Stimulated activated CD8-positive, alpha-beta memory T cell treated with anti-CD3 and anti-CD28 coated beads, Interleukin-15, amount 100 ng/mL, for 1 hour (primary cell): ENCODE measurements at places on chromosomes 2 and 18.

DNA sequence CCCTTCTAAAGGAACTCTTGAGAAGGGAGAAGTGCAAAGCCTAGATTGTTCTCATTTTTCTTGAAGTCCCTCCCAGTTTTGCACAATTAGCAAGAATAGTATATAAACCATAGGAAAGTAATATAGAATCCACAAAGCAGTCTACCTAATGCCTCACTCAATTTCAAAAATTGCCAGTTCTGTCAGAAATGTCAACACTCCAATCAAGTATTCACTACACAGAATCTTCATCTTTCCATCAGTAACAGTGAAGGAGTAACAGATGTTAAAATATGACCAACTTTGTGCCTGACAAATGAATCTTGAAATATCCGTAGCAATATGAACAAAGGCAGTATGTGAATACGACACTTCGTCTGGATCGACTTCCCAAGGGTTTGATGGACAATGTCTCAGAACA, 56.3 kb downstream of the RBMS1 start:
- DNase-seq, result no peak

GRCh38 chr2:32732912-32733472, 105.1 kb downstream of the TTC27 start:
- DNase-seq, result no peak

DNA sequence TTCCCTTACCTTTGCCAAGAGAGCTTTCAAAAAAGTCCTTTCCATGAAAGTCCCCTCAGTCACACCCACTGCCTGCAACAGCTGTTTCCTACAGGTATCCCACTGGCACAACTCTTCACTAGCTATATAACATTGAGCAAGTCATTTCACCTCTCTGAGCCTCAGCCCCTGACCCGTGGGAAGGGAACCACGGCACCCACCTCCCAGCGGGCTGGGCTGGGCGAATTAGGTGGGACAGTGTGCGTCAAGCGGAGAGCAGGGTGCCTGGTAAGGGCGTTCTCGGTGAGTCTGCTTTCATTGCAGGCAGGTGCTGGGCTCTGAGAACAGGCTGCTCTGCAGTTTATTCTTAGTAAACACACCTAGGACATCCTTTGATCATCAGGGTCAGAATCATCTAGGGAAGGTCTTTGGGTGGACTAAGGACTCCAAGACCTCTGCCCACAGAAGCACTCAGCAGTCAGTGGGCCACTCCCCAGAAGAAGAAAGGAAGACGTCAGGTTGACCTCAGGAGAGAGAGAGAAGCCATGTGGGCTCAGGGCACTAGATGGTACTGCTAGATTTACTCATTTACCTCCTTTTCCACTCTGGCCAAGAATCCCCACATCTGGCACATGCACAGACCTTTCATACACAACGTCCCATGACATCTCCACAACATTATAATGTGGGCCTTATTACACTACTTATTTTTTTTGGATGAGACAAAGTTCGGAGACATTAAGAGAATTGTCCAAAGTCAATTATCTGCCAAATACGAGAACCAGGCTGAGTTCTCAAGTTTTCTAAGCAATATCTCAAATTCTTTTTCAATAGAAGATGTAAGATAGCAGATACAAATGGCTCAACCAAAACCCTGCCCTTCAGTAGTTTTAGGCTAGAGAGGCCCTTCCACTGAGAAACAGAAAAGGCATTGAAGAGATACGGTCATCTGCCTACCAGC, 79.9 kb downstream of the GALNT14 start:
- no peak for DNase-seq

- DNase-seq, result no peak
Observed at GRCh38 chr2:178912416-178913048, 105.3 kb upstream of the TTN start.

GRCh38 chr2:101754618-101755017, 57.1 kb downstream of the MAP4K4 start:
- no peak for DNase-seq

- DNase-seq, result no peak
Observed at GRCh38 chr2:111984213-111984604, 70.9 kb upstream of the TMEM87B start.

DNA sequence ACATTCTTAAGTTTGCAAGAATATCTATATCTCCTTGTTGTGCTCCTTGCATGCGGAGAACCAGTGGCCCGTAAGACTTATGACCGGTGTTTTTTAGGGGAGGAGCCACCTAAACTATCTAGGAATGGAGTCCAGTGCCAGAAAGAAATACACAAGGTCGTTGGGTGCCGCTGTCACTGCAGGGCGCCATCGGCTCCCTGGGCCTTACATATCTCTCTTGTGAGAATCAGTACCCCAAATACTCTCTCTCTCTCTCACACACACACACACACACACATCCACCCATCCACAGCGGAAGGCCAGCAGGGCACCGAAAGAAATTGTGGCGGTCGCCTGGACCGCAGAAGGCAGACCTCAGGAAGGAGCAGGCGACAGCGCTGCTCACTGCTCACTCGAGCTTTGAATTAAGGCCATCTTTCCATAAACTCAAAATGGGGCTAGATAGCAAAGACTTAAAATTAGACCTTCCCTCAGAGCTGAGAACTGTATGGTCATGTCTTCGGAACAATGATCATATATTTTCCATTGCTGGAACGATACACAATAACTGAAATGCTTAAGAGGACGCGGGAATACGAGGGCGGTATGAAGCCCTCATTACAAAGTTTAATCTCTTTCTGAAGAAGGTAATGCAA, 10.4 kb downstream of the NR4A2 start:
- DNase-seq, result no peak

DNA sequence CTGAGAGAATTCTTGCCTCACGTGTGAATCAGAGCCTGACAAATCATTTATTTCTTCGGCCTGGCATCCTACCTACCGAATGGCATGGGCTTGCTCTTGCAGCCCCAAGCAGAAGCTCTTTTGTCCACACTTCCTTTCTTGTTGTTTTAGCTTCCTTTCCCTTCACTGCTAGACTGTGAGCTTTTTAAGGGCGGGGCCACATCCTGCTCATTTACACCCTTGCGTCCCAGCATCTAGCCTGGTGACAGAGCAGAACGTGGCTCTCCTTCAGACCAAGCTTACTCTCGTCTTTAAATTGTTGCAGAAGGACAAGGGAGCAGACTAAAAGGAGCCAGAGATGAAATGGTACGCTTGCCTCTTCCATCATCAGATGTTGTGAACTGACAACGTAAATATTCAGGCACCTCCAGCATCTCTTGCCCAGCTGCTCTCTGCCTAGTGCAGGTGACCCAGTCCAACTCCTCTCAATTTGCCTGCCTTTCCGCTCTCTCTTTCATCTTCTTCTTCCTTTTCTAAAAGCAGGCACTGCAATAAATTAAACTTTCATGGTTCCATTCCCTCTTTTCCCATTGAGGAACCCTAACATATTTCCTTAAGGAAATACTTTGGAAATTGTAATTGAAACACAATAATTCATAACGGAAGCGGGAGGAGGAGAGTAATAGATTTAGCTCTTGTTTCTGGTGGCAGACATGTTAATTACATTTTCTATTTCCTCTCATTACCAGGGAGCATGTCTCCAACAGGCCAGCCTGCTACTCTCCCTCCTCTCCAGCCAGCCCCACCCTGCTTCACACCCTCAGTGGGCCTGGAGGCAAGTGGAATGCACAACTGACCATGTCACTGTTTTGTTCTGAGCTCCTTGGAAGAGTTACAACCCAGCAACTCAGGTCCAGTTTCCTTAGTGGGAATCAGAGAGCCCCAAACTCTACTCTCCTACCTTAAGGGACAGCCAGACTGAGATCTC, 228.1 kb upstream of the TRIB2 start:
- no peak for DNase-seq

- DNase-seq, result peak; percentile 56
Observed at GRCh38 chr2:11129598-11130449, 25.4 kb upstream of the SLC66A3 start.

DNA sequence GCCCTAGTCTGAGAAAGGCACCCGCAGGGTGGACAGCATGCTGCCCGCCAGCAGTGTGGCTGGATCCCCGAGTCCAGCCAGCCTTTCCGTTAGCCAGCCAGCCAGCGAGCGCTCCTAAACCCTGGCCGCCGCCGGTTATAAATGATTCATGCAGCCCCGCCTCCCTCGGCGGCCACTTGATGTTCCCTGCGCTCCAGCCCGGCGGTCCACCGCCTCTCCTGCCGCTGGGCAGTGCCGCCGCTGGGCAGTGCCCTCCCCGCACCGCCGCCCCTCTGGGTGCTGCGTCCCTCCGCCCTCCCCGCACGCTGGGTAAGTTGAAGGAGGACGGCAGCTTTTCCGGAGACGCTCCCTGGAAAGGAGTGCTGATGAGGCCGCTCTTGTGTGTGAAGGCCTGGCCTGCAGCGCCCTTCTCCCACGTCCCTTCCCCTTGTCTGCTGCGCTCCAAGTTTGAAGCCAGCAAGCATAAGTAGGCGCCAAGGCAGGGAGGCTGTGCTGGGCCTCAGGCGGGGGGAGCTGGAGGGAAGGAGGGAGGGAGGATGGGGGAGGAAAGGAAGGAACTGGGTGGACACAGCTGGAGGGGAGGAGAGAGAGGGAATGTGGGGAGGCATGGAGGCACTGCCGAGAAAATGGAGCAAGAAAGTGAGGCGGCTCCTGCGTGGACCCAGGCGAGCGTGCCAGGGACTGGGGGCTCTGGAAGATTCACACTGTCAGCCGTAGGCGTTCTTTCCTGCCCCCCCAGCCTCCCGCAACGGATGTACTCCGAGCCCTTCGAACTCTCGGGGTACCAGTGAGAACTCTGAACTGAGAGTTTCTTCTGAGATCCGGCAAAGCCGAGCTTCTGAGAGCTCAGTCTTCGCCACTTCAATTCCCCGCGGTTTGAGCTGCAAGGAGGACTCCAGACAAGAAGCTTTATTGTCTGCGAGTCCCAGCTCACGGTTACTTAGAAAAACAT, 131.9 kb downstream of the GLI2 start:
- no peak for DNase-seq

DNA sequence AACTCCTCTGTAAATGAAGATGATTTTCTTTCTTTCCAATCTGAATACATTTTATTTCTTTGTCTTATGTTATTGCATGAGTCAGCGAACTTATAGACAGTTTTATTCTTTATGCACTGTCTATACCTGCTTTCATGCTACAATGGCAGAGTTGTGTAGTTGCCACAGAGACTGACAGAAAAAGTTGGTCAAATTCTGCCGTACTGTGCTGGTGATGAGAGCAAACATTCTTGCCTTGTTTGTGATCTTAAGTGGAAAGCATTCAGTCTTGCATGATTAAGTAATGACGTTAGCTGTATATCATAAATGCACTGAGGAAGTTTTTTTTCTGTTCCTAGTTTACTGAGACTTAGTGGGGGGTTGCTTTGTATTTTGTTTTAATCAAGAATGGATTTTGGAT, 32.9 kb downstream of the ZC3H15 start:
- no peak for DNase-seq

- DNase-seq, result no peak
Observed at GRCh38 chr2:112588611-112589045, 4.2 kb downstream of the CHCHD5 start.

- no peak for DNase-seq
Observed at GRCh38 chr18:62331581-62332356, 6.7 kb downstream of the TNFRSF11A start.

DNA sequence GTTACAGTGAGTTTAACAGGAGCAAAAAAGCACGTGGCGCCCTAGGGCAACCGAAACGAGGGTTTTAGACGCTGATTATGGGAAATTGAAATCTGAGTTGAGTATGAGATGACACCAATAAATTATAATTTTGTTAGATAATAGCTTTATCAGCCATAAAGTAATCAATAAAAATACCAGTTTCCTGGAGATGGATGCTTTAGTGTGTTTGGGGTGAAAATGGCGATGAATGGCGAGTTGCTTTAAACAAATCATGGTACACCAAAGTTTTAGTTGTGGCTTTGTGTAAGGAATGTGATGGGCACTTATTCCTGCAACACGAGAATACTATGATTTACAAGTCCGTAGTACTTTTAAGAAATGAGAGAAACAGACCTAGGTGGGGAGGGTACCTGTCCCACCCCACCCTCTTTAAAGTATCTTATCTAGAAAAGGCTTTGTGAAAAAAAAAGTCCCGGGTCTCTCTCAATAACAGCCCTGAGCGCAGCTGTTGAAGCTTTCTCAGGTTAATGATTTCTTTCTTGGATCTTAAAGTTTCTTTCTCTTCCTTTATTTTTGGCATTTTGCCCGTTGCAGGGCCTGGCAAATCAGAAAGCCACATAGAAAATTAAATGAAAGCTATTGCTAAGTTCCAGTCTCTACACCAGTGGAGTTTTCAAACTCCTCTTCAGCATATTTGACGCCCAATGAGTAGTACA, 1.5 kb upstream of the RRM2 start:
- DNase-seq, result no peak

DNA sequence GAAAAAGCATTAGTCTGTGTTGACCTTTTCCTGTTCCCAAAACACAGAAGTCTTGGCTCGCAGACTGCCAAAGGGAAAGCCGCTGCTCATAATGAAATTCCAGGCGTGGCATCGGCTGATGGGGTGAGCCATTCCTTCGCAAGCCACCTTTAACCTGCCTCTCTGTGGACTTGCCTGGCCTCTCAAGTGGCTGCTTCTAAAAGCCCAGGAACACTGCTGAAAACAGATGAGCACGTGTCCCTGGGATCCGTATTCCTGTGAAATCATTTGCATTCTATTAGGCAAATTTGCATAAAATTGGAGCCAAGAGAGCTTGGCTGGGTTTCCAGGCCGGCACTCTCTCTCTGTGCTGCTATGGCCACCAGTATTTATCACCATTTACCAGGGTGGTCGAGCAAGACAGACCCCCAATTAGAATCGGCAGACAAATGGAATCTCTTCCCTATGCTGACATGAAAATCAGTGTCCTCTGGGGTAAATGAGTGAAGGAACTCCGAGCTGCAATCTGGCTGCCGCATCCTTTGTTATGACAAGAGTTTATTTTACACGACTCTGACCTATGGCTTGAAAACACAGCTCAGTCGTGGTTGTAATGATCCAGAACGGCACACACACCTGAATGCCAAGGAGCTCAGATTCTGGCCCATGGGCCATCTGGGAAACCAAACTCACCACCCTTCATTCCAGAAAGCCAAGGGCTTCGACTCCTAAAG, 21.7 kb downstream of the BCL2 start:
- DNase-seq, result no peak

GRCh38 chr18:11728249-11728648, 39.2 kb downstream of the GNAL start:
- DNase-seq, result no peak

GRCh38 chr18:30988440-30988839, 54.1 kb downstream of the DSC3 start:
- DNase-seq, result no peak

GRCh38 chr2:129277585-129277981, 701.9 kb upstream of the RAB6C start:
- DNase-seq, result no peak

- DNase-seq, result no peak
Observed at GRCh38 chr2:45833968-45834344, 182.5 kb downstream of the PRKCE start.

DNA sequence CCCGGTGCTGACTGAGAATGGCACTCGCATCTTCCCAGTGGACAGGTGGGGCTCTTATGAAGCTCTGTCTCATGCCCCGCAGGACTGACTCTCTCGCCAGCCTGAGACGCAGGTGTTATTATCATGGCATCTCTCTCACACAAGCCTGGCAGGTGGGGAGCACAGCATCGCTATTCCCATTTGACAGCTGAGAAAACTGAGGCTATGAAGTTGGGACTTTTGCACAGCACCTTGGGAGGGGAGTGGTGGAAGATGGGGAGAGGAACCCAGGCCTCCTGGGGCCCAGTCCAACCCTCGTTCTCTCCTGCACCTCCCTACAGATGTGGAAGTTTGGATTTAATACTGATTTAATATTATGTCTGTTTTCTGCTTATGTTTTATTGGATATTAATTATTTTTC, 9.0 kb upstream of the NTSR2 start:
- DNase-seq, result no peak

- DNase-seq, result no peak
Observed at GRCh38 chr2:63326473-63326872, 261.8 kb downstream of the WDPCP start.
